ENCODE measurements at places on chromosomes 6 and 20. TPM values are rescaled to one million over a fixed set of nuclear protein-coding genes. Genes with fewer than 3 reads are reported as not detected.

DNA sequence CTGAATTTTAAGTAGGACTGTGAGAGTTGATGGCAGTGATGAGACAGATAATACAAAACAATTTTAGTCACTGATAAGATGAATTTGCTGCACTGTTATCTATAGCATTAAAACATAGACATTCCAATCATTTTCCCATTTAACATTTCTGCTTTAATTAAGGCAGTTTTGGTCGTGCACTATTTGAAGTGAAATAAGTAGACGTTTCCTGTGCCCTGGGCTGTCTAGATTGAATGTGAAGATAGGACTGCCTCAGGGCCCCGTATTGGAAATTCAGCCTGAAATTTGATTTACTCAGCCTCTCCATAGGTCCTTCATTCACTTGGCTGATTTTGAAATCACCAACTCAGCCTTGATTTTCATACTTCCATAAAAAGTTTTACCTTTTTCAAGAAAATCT, 48.3 kb downstream of the ARID1B start:
- no peak for DNase-seq

DNA sequence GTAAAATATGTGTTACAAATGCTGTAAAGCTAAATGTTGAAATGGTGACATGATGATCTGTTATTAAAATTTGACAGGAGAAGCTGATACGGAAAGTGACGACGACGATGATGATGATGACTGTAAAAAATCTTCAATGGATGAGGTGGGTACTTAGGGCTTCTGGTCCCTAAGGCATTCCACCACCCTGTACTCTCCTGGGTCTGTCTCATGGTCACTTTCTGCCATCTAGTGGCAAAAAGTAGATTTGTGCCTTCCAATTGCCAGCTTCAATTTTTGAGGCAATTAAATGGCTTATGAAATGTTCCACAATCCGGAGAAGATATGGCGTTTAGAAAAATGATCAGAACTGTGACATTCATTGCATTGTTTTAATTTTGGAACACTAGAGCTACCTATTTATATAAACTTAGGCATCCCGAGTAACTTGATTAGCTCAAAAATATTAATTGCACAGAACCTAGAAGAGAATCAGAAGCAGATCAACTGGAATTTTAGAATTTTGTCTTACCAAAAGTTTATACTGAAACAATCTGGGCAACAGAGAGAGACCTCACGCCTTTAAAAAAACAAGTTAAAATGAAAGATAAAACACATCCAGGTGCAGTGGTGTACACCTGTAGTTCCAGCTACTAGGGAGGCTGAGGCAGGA, 346.5 kb upstream of the PLCB4 start:
- DNase-seq = peak; percentile 86

- DNase-seq = no peak
Measured at GRCh38 chr20:49987015-49987867, 4.5 kb downstream of the SNAI1 start.

DNA sequence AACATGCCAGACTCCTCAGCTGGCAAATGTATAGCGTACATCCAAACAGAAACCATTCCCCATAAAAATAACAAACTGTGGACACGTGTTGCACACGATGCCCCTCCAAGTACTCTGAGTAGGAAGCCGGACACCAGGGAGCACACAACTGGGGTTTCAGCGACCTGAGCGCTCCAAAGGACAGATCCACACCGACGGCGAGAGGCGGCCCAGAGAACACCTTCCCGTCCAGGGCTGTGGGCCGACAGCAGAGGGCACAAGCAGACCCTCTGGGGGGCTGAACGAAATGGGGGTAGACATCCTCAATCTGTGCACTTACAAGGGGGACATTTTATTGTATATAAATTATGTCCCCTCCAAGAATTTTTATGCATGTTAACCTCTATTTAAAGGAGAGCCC, 24.7 kb downstream of the TAF4 start:
- DNase-seq = no peak

- peak; percentile 98 for DNase-seq
Measured at GRCh38 chr20:63835021-63835858, 4.2 kb upstream of the ZBTB46 start.

DNA sequence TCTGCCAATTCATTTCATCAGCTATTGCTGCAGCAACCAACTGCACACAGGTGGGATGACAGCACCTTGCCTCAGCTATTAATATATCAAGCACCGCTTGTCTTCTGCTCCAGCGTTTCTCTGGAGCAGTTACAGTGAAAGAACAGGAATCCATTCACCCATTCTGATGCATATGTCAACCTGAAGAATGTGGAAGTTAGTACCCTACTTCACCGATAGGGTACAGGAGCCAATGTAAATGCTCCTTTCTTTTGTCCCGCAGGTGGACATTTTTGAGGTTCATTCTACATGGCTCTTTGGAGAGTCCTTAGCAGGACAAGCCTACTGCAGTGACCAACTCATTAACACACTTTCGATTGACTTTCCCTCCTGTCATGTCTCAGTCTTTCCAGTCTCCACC, 139.9 kb upstream of the PRND start:
- DNase-seq = no peak

- no peak for DNase-seq
Measured at GRCh38 chr6:139150920-139151319, 16.0 kb downstream of the HECA start.

Gene ZBTB46
- 1.1 TPM for total RNA-seq
